ENCODE measurements at places on chromosomes 3 and 15. TPM values are rescaled to one million over a fixed set of nuclear protein-coding genes. Genes with fewer than 3 reads are reported as not detected.

GRCh38 chr3:114553949-114554593, 260.2 kb downstream of the TIGIT start:
- no peak for DNase-seq

- DNase-seq = no peak
Measured at GRCh38 chr3:184237807-184238206, 8.4 kb downstream of the VWA5B2 start.

Gene RARRES1
- 51.9 TPM for total RNA-seq

Gene SLC25A20
- total RNA-seq = 10.7 TPM

Gene ROPN1B
- not detected for total RNA-seq

Gene DPPA2
- total RNA-seq = 1.4 TPM

DNA sequence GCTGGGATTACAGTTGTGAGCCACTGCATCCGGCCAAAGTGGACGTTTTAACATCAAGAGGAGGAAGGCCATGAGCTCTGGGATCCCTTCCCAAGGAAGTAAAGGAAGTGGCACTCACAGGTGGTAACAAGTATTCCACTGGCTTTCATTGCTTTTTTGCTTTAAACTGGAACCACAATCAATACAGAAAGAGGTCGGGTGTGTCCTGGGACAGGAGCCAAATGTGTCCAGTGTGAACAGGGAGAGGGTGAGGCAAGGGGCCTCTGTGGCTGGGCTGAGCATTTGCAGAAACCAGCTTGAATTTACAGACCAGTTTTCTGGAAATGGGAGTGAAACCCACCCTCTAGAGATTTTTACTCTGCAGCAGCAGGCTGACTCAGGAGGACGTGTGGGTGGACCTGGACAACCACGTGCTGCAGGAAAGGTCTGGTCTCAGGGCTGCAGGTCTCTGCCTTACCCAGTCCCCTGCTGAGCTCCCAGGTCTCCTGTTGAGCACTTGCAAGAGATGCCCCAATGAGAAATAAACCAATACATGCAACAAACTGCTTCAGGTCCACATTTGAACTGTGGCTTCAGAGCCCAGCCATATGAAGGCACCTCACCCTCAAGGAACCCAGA, 42.8 kb upstream of the TMEM115 start:
- DNase-seq = no peak

DNA sequence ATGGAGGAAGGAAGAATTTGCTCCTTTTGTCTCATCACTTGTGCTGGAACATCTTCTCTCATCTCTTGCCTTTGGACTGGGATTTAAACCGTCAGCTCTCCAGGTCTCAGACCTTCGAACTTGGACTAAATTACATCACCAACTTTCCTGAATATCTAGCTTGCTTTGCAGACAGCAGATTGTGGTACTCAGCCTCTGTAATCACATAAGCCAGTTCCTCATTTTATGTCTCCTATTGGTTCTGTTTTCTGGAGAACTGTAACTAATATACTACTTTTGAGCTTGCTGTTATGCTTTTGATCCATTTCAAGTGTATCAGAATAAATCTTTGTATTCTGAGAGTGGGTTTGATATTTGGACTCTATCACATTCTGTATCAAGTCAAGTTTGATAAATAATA, 164.3 kb upstream of the VEPH1 start:
- DNase-seq = no peak

DNA sequence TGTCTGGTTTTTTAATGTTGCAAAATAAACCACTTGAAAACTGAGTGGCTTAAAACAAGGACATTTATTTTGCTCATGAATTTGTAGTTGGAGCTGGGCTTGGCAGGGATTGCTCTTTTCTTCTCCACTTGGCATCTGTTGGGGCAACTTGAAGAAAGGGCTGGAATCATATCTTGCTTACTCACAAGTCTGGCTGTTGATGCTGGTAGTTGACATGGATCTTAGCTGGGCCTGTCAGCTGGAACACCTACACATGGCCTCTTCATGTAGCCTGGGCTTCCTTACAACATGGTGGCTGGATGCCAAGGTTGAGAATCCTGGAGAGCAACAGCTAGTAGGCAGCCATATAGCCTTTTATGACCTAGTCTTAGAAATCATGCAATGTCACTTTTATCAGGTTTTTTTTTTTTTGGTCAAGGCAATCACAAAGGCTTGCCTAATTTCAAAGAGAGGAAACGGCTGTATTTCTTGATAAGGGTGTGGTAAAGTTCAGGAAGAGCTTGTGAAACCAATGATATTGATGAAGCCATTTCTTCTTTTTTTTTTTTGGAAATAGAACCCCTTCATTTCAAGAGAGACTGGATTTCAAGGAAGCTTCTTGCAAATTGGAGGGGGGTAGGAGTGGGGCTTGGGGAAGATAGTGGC, 262.1 kb downstream of the IL20RB start:
- DNase-seq = no peak

Gene ENTPD3
- 0.72 TPM for total RNA-seq

DNA sequence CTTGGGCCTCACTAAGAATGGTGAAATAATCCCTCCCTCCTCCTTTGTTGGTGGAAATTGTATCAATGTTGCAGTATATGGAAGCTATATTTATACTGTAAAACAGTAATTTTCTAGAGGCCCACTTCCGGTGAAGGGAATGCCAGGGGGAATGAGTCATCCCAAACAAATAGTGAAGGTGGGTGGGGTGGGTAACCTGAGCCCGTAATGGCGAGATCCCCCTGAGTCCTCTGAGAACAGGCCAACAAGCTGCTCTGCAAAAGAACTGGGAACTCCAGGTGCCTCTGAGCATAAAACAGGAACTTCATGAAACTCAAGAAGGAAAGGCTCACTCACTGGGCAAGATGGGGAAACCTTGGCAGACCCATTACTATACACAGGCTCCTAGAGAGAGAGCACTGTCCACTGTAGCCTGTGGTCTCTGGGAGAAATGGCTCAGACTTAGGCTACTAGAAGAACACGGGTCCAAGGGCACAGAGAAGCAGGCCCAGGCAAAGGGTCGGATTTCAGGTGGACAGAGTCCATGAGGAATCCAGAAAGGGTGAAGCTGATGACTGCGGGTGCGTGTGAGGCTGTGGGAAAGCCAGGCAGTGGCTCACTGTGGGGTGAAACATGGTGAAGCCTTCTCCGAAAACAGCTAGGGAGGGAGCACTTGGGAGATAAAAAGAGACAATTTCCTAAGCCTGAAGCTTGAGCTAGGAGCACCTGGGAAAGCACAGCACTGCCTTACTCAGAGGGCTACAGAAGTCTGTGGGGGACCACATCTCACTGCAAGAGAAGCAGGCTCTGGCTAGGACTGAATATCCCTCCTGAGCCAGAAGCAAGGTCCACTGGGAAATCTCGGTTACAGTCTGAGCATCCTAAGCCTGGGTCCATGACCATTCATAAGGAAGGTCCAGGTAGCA, 19.8 kb downstream of the LARP6 start:
- no peak for DNase-seq

Gene UPK1B
- total RNA-seq = not detected

DNA sequence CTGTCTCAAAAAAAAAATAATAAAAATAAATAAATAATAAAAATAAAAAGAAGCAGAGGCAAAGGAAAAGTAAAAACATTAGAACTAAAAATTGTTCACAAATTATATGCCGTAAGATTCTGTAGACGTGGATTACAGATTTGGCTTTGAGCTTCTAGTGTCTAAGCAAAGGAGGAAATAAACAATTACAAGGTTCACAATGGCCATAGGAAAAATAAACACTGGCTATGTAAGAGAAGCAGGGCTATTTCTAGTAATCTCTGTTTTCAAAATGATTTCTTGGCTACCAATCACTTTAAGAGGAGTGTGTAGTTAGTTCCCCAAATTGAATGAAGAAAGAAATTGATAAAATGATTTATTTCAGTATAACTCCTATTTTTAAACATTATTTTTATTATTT, 54.5 kb downstream of the TMEM41A start:
- DNase-seq = no peak

DNA sequence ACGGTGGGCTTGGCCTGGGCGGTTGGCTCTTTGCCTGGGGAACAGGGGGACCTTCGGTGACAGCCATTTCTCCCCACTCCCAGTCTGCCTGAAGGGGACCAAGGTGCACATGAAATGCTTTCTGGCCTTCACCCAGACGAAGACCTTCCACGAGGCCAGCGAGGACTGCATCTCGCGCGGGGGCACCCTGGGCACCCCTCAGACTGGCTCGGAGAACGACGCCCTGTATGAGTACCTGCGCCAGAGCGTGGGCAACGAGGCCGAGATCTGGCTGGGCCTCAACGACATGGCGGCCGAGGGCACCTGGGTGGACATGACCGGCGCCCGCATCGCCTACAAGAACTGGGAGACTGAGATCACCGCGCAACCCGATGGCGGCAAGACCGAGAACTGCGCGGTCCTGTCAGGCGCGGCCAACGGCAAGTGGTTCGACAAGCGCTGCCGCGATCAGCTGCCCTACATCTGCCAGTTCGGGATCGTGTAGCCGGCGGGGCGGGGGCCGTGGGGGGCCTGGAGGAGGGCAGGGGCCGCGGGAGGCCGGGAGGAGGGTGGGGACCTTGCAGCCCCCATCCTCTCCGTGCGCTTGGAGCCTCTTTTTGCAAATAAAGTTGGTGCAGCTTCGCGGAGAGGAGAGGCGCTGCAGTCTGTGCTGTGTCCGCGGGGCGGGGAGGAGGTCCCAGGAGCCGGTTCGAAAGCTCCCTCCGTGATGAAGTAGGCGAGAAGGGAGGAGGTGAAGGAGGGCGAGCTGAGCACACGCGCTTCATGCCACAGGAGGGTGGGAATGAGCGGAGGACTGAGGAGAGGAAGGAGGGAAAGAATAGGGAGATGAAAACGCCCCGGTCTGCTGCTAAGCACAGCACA, 9.6 kb downstream of the CLEC3B start:
- DNase-seq = no peak

- no peak for DNase-seq
Measured at GRCh38 chr15:74784426-74785193, 2.7 kb downstream of the CSK start.

- DNase-seq = no peak
Measured at GRCh38 chr15:74809242-74809641, 3.4 kb upstream of the LMAN1L start.

- DNase-seq = no peak
Measured at GRCh38 chr15:57167821-57168395, 208.4 kb upstream of the CGNL1 start.

GRCh38 chr15:82183121-82184031, 79.2 kb downstream of the EFL1 start:
- no peak for DNase-seq
